Central memory CD4-positive, alpha-beta T cell (primary cell): ENCODE measurements at places on chromosomes 13 and 19.
A peak's percentile ranks its signal among the peaks of the same experiment; 100 is the strongest.

DNA sequence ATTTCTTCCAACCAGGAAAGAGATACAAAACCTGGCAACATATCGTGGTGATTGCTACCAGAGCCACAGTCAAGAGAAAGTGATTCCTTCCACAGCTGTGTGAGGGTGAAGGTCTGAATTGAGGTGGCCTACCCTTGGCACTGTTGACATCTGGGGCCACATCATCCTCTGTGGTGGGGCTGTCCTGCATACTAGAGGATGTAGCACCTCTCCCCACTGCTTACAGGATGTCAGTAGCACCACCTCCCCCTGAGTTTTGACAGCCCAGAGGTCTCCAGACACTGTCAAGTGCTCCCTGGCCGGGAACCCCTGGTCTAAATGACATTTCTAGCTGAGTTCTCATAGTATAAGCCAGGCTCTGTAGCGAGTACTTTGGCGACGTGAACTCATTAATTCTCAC, 15.5 kb downstream of the PTGER1 start:
- no peak for DNase-seq

GRCh38 chr19:2217591-2217990, 18.5 kb downstream of the PLEKHJ1 start:
- no peak for DNase-seq

DNA sequence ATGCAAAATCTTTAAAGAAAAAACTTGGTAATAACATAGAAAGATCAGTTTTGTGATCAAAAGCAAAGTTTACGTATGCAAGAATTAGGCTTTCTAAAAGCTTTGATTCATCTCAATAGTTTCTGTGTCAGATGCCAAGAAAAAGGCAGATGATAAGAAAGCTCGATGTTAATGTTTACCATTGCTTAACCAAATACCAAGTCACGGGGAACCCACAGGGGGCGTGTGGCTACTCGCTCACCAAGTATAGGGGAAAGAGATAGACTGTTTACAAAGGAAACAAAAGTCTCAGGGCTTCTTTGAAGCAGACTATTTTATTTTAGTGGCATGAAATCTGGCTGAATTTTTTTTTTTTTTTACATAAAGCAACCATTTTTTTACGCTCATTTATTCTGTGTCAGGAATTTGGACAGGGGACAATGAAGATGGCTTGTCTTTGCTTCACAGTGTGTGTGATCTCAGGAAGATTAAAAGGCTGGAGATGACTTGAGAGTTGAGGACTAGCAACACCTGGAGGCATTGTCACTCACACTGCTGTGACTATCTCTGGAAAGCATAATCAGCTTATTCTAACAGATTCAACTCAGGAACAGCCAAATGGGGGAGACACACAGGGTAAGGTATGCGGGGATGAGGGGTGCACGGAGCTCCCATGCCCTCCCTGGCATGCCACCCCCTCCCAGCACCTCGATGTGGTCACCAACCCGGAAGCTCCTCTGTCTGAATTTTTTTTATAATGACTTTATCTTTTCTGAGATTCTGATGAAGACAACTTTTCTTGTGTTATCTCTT, 24.9 kb downstream of the RCBTB1 start:
- no peak for DNase-seq

- no peak for DNase-seq
Measured at GRCh38 chr19:47781590-47782262, 3.2 kb downstream of the SELENOW start.

DNA sequence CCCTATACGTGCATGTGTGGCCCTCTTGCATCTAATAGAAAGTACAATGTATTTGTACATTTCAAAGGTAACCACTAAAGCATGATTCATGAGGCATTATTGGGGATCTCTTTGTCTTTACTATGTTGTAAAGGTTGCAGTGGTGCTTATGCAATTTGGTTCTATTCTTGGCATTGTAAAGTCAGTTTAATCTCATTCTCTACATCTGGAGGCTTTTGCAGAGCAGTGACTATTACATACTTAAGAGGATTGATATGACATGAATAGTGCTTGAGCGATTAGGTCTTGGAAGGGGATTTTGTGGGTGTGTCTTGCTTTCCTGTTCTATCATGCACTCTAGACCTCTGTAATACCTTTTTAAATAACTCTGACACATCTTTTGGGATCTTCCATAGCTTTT, 610.0 kb downstream of the EFNB2 start:
- no peak for DNase-seq

DNA sequence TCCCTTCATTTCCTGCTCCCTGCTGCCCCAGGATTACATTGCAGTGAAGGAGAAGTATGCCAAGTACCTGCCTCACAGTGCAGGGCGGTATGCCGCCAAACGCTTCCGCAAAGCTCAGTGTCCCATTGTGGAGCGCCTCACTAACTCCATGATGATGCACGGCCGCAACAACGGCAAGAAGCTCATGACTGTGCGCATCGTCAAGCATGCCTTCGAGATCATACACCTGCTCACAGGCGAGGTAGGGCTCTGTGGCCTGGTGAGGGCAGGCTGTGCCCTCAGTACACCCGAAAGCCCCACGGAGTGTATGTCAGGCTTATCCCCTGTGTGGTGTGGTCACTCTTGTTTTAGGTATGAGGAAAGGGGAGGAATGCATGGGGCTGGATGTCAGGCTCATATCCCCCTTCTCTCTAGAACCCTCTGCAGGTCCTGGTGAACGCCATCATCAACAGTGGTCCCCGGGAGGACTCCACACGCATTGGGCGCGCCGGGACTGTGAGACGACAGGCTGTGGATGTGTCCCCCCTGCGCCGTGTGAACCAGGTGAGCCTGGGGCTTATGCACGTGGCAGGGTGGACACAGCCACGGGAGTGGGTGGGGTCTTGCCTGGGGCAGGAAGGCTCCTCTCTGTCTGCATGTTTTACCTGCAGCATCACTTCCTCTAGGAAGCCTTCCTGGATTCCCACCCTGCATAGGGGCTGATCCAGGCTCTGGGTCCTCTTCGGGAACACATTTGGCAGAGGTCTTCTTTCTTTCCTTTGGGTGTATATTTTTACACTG, 2.3 kb upstream of the RNF225 start:
- no peak for DNase-seq

GRCh38 chr19:41951686-41952172, 7.4 kb downstream of the RABAC1 start:
- DNase-seq: peak; percentile 71

DNA sequence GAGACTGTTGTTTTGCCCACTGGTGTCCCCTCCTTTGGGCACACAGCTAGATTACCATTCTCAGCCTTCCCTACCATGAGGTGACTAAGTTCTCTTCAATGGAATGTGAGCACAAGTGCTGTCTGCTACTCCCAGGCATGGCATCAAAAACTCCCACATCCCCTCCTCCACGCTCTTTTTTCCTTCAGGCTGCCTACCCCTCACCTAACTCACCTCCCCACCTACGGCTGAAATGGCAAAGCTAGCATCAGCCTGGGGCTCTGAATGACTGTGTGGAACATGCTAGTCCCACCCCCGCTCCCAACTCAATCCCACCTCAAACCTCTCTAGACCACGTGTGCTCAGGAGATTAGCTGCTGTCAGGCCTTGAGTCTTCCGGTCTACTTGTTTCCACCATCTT, 512.2 kb downstream of the DIAPH3 start:
- no peak for DNase-seq

DNA sequence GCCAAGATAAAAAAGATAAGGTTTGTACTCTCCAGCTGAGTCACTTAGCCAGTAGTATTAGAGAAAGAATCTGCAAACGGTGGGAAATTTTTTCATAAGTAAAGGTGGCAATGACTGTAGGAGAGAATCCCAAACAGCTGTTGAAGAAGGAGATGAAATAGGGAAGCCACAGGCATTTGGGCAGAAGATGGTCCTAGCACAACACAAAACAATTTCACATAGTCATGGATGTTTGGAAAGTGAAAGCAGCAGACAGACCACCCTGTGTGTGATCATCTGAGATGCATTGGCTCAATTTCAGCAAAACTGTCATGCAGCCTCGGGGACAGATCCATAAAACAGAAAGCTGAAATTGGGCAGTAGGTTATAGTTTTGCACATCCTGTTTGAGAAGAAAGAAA, 2832.4 kb downstream of the PCDH9 start:
- no peak for DNase-seq

DNA sequence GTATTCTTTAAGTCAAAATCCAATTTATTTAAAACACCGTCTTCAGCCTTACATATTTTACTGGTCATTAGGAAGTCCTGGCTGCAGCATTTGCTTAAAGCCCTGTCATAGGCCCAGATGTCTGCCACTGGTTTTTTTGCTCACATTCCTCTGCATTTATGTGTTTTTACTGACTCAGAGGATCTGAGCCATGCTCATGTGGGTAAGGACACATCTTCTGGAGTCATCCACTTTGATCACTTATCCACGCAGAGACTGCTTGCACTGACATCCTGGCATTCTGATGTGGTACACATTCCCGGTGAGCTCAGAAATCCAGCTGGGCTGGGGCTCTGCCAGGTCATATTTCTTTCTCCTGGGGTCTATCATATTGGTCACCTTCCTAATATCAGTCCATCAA, 531.7 kb upstream of the ARGLU1 start:
- DNase-seq: no peak

GRCh38 chr19:18832306-18833140, 764 bp downstream of the UPF1 start:
- DNase-seq: no peak

DNA sequence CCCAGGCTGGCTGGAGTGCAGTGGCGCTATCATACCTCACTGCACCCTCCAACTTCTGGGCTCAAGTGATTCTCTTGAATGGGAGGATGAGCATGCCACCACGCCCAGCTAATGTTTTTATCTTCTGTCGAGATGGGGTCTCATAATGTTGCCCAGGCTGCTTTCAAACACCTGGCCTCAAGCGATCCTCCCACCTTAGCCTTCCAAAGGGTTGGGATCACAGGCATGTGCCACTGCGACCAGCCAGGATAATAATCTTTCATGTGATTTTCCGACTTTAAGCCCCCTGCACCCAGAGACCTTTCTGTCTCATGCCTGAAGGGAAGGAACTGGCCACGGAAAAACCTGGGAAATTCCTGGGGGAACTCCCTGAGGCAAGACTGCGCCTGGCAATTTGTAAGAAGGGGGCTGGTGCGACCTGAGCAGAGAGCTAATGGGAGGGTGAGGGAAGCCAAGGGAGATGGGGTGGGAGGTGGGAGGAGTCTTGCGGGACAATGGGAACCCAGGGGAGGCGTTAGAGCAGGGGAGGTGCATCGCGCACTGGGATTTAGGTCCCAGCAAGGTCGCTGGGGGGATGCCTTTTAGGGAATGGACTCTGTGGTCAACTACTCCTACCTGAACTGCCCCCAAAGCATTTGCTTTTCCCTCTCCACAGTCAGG, 1.2 kb upstream of the CCDC124 start:
- no peak for DNase-seq

GRCh38 chr13:57724486-57725272, 93.1 kb downstream of the PCDH17 start:
- DNase-seq: no peak

- no peak for DNase-seq
Measured at GRCh38 chr13:74444864-74445479, 310.8 kb upstream of the KLF12 start.

- DNase-seq: no peak
Measured at GRCh38 chr19:49669516-49669915, 3.8 kb downstream of the BCL2L12 start.

GRCh38 chr13:105135852-105136615, 1399.4 kb downstream of the EFNB2 start:
- DNase-seq: no peak

GRCh38 chr19:31353833-31354232, 4.6 kb upstream of the TSHZ3 start:
- no peak for DNase-seq

- no peak for DNase-seq
Measured at GRCh38 chr19:710767-711166, 2.0 kb downstream of the PALM start.

DNA sequence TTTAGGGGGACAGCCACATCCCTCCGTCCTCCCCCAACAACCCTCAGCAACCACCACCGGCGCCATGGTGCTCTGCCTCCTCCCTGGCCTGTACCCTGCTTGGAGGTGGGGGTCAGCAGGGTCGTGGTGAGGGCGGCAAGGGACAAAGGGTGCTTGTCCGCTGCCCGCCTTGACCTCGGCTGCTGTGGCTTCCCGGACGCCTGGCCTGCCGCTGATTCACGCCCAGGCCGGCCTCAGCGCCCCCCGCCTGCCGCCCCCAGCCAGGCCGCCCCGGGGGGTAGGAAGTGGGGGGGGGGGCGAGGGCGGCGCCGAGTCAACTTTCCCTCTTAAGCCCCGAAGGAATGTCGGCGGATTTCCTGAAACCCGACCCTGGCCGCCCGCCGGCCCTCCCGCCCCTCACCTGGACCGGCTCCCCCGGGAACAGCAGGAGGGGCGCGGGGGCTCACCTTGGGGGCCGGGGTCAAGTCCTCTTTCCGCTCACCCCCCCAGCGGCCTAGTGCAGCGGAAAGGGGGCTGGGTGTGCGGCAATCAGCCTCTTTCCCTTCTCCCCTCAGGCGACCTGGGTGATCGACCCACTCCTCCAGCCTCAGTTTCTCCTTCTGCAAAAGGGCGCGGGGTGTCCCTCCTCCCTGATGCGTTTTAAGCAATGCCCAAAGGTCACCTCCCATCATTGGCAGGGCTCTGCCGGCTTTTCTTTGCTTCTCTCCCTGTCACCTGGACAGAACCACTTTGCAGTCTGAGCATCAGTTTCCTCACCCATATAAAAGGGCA, 1.9 kb upstream of the TMEM59L start:
- DNase-seq: no peak
